ENCODE measurements at places on chromosomes 13 and 19.
A peak's percentile ranks its signal among the peaks of the same experiment; 100 is the strongest.

GRCh38 chr19:32691291-32691951 lies at the start of gene NUDT19:
TSS of gene NUDT19 (plus strand) at chr19:32691821. CDS start at chr19:32691961, 140 bp downstream.
- peak; percentile 61 for DNase-seq

DNA sequence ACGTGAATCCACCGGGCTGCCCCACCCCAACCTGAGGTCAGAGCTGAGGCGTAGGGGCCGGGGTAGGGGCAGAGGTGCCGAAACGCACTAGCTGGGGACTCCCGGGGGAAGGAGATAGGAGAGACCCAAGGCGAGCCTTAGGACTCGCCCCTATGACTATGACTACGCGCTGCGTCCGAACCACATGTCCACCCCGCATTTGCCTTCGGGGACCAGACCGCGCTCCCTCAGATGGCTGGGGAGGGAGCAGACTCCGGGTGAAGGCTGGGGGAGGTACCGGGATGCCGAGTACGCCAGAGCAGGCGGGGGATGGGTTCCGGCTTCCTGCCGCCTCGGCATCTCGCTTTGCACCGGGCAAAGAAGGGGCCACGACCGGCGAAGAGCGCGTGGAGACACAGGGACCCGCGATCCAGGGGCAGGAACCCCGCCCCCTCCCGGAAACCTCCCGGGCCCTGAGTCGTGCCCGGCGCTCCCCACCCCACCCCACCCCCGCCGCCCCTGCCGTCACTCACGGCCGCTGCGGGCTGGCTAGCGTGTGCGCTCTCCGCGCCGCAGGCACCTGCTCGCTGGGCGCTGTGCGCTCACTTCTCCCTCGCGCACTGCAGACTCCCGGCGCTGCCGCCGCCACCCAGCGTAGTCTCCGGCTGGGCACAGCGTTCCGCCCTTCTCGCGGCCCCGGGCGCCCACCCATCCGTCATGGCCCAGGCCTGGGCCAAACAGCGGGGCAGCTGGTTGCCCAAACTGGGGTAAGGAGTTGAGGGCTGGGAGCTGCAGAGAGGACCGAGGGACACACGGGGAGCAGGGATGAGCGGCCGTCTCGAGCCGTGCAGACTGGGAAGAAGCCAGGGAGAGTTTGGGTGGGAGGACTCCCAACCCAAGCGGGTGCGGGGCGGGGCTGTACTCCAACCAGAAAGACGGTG lies 622 bp upstream of the VSTM2B start:
- DNase-seq = no peak

DNA sequence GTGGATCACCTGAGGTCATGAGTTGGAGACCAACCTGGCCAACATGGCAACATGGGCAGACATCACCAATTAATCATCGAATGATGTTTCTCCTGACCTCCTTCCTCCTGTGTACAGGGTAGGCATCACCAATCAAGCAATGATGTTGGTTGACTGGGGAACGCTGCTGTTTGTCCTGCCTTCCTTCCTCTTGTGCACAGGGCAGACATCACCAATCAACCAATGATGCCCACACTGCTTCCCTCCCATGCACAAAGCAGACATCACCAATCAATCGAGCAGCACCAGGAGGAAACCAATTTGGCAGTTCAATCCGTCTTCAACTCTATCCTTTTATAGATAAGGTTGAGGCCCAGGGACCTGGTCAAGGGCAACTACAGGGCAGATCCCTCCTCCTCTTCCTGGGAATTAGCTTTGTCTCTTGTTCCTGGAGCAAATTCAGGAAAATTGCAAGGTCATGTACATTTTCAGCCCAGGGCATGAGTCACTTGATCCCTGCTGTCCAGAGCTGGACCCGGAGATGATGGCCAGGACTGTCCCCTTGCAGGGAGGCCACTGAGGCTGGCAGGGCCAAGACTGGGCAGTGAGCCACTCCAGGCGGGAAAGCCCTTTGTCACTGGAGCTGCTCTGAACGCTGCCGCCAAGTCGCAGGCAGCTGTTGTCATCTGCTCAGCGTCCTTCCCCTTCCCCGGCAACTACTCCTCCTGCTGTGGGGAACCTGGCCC lies 5.3 kb upstream of the CSNK1G2 start:
- DNase-seq = no peak

DNA sequence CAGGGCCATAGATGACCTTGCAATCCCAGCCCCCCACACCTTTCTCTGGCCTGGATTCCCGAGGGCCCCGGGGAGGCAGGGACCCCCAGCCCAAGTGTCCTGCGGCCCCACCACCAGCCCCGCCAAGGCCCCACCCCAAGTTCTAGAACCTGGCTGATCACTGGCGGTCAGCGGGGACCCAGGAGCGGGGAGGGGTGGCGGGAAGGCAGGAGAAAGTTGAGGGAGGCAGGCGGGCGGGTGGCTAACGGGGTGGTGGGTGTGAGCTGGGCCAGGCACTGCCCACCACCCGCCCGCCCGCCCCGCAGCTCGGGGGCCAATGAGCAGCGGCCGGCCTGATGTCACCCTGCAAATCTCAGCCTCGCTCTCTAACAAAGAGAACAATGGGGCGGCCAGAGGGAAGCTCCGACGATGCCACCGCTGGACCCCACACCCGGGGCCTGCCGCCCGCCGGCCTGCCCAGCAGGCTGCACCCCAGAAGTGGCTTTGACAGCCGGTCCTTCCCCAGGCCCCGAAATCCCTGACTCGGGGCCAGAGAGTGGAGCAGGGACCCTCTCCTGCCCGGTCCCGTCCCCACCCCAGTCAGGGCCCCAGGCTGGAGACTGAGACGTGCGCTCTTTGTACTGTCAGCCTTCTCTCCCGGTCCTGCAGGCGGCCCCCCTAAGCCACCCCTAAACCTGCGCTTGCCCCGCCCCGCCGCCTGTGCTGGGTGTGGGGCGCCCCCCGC lies 1.6 kb downstream of the MEX3D start:
- DNase-seq = no peak

DNA sequence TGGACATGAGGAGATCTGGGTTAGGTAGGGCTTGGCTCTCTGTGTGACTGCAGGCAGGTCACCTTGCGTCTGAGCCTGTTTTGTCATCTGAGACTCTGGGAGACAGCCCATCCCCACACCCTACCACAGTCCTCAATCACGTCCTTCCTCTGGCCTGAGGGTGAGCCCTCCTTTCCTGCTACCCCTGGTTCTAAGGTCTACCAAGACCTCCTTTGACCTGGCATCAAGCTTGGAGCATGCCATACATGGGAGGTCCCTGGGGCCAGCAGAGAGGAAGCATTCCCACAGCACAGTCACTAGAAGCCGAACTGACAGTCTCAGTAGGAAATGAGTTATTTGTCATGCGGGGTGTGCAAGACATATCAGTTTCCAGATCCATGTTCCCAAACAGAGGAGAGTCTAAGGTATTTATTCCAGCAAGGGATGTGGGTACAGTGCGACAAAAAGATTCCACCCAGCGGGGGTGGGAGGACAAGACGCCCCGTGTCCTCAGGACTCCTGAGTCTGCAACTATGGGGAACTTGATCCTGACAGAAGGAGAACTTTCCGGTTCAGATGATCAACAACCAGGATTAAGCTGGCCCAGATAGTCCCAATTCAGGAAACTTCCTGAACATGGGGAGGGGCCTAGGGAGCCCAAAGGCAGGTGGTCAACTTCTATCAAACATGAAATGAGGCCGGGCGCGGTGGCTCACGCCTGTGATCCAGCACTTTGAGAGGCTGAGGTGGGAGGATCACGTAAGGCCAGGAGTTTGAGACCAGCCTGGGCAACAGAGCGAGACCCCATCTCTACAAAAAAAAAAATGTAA lies 9.5 kb downstream of the ARRDC2 start:
- no peak for DNase-seq

DNA sequence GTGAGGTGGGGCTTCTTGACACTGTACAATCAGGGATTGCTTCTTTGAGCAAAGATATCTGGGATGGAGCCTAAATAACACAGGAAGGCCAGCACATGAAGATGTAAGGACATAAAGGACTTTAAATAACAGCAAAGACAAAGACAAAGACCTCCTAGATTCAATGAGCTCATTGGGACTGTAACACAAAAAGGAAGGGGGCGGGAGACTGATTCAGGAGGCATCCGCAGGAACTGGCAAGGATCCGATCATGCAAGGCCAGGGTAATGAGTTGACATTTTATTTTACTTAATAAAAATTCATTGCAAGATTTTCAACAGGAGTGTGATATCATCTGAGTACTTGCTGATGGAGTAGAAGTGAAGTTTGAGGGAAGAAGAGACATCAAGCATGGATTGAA lies 121.5 kb downstream of the LHFPL6 start:
- DNase-seq = no peak

DNA sequence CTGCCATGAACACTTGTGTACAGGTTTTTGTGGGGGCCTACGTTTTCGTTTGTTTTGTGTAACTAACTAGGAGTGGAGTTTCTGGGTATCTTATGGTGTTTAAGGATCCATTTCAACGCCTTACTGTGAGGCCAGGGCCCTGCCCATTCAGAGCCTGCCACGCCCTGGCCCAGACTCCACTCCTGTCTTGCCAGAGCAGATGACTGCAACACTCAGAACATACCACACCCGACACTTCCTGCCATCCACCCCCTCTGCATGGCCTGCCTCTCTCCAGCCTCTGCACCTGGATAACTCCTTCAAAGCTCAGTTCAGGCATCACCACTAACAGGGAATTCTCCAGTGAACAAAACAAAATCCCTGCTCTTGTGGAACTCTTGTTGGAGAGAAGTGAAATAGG lies 43.2 kb downstream of the RGCC start:
- peak; percentile 16 for DNase-seq

- DNase-seq = no peak
These were observed 3.0 kb downstream of the APC2 start for GRCh38 chr19:1452802-1453524.

DNA sequence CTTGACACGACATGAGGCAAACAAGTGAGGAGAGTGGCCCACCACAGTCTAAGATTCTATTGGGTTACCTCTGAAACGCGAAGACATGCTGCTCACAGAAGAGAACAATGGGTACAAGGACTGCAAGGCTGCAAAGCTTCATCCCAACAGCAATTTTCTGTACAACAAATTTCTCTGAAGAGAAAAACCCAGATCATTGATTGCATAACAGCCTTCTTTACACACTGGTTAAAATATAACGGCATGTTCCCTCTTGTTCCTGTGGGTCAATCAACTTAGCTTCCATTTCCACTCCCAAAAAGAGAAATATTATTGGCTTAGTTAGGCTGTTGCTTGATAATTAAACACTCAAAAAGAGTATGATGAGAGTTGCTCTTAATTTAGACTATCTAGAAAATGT lies at the start of gene CPB2:
Gene CPB2, minus strand, starts transcription at position 166 of the 400 bp plus-strand sequence. Its CDS starts 24 bp downstream, at position 142.
- DNase-seq = no peak

- DNase-seq = no peak
These were observed 518.2 kb upstream of the HTR2A start for GRCh38 chr13:47415048-47415447.

DNA sequence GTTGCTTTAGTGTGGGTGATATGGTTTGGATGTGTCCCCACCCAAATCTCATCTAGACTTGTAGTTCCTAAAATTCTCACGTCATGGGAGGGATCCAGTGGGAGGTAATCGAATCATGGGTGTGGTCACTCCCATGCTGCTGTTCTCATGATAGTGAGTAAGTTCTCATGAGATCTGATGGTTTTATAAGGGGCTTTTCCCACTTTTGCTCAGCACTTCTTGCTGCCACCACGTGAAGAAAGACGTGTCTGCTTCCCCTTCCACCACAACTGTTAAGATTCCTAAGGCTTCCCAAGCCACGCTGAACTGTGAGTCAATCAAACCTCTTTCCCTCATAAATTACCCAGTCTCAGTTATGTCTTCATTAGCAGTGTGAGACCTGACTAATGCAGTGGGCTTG lies 26.0 kb downstream of the OR10H4 start:
- no peak for DNase-seq

GRCh38 chr19:42121656-42122069 lies 10.6 kb downstream of the POU2F2 start:
- peak; percentile 71 for DNase-seq

- DNase-seq = no peak
These were observed 19.7 kb downstream of the ZFR2 start for GRCh38 chr19:3849092-3849491.

DNA sequence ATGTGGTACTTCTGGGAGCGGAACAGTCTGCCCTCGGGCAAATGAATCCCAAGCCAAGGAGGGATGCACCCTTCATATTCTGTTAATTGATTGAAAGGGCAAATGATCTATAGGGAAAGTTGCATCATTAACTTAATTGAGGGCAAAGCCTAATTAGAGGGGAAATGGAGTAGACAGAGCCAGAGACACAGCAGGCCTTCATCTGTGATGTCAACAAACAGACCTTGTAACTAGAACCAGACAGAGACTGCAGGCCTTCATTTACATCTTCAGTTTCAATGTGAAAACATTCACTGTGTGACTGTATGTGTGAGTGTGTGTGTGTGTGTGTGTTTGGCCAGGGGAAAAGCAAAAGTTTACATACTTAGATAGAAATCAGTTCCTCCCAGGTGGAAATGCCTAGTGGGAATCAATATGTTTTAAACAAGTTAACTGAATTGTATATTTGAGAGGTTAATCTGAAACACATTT lies 126.4 kb downstream of the SPRY2 start:
- no peak for DNase-seq

GRCh38 chr13:102020611-102021216 lies 381.1 kb downstream of the FGF14 start:
- no peak for DNase-seq

- no peak for DNase-seq
These were observed 1.1 kb downstream of the FPR1 start for GRCh38 chr19:51750400-51751094.

DNA sequence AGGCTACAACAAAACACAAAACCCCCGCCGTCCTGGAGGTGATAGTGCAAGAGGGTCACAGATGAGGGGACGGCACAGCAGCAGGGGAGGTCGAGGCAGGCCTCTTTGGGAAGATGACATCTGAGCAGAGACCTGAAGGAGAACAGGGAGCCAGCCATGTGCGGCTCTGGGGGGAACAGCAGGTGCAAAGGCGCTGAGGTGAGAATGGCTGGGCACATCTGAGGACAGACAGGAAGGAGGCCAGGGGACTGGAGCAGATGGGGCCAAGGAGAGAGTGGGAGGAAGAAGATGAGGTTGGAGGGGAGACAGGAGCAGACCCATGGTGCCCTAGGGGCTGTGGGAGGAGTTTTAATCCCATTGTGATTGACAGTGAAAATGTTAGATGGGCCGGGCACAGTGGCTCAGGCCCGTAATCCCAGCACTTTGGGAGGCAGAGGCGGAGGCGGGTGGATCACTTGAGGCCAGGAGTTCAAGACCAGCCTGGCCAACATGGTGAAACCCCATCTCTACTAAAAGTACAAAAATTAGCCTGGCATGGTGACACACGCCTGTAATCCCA lies 1.8 kb upstream of the CKM start:
- DNase-seq = no peak

GRCh38 chr19:28864024-28864503 lies 348.9 kb downstream of the UQCRFS1 start:
- DNase-seq = no peak

DNA sequence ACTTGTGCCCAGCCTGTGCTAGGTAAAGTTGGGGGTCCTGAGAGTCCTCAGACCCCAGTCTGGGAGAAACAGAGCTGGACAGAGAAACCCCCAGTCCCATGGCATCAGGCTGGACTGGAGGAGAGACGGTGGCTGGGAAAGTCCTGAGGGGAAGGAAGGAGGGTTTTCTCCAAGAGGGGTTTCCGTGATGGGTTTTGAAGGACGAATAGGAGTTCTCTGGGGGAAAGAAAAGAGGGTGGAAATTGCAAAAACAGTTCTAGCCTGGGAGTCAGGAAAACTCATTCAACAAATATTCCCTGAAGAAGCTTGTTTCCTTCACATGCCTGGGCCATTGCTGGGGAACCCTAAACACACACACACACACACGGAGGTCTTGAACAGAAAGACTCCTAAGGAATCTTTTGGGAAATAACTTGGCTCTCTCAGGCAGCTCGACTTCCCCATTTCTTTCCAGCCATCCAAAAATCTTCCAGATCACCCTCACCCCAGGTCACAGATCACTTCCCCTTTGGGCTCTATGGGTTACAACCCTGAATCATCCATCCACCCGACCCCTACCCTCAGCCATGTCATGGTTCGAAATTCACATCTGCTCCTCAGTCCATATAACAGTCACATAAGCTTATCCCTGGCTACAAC lies 47.5 kb downstream of the COLGALT1 start:
- no peak for DNase-seq
